HuH-7 (cell line): ENCODE measurements at places on chromosomes 13 and 19.

DNA sequence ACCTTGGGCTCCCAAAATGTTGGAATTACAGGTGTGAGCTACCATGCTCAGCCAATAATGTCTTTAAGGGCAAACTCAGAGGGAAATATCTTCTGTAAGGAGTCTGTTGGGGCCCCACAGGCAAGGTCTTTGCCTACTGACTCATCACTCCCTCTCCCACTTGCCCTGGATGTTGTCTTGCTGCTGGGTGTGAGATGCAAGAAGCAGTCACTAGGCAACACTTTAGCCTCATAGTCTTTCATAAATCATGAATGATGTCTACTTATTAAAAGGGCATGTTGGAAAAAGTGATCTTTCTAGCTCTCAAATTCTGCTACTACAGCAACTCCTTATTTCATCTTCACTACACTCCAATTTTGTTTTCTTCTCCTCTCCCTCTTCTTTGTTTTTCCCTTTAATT is 34.6 kb upstream of the SLC10A2 start:
- no peak for DNase-seq

DNA sequence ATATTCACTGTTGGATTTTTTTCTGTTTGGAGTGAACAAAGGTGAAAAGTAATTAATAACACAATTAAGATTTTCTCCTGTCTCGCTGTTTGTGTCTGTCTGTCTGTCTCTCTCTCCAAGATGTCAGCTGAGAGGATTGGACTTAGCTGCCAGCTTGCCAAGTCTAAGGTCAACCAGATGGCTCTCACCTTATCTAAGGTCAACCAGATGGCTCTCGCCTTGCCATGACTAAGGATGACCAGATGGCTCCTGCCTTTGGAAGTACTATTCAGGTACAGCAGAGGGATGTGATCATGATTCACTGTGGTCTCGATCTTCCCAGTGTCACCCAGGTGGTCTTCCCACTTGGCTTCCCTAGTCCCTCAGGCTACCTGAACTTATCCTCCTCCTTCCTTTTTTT is 1436.4 kb downstream of the UQCRFS1 start:
- DNase-seq, result no peak

GRCh38 chr19:32977280-32977679 is 5.2 kb downstream of the FAAP24 start:
- DNase-seq, result no peak

GRCh38 chr19:7515645-7516151 is at the start of gene ZNF358:
Gene ZNF358 (plus strand): TSS chr19:7516103. CDS start chr19:7519243, 3,140 bp downstream.
- DNase-seq, result peak; percentile 87

DNA sequence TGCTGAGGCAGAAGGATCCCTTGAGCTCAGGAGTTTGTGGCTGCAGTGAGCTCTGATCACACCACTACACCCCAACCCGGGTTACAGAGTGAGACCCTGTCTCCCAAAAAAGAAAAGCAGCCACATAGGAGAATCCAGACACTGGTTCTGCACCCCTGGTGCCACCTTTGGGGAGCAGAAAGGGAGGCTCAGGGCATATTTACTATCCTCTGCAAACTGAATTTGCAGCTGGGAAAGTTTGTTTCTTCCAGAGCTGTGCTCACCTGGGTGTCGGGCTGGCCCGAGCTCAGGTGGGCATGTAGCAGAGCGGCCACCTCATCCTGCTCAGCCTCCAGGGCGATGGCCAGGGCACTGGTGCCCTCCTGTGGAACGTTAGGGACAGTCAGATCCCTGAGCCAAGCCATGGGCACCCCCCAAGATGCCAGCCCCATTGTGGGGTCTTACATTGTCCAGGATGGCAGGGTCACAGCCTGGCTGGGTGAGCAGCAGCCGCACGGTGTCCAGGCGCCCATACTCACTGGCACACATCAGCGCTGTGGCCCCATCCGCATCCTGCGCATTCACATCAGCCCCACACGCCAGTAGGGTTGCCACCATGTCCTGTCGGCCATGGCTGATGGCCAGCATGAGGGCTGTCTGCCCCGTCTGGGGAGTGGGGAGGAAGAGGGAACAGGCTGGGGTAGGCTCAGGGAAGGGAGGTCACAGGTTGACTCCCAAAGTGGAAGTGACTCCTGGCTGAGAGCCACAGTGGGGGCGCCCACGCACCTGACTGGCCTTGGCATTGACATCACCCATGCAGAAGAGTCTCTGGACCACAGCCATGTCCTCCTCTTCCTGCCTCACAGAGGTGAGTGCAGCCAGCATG is 3.1 kb downstream of the RPS28 start:
- DNase-seq, result no peak
